AG09319 (cell line): ENCODE measurements at places on chromosomes 3 and 15.

- DNase-seq, result no peak
Measured at GRCh38 chr3:151203051-151203420, at the start of gene GPR171. Gene GPR171, minus strand, starts transcription at chr3:151203216. Its CDS starts 3,830 bp downstream, at chr3:151199386.

- no peak for DNase-seq
Measured at GRCh38 chr3:18505056-18505455, 79.9 kb upstream of the SATB1 start.

DNA sequence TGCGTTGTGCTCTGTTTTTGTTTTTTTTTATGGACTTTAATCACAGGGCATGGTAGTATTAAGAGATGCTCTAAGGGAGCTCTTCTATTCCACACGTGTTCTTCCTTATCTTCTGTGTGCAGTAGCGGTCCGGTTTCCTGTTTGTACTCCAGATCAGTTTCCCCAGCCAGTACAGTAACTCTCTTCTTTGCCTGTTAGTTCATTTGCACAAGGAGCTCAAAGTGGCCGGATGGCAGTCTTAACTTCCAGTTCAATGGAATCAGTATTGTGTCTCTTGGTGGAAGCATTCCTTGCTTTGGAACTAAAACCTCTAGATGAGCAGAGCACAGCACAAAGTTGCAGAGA lies 122.0 kb downstream of the KLF13 start:
- no peak for DNase-seq

GRCh38 chr3:126979046-126979628 lies 3.8 kb upstream of the PLXNA1 start:
- no peak for DNase-seq

GRCh38 chr15:67300266-67301025 lies 45.9 kb downstream of the IQCH start:
- no peak for DNase-seq

GRCh38 chr3:148873270-148873927 lies 8.3 kb downstream of the CPA3 start:
- DNase-seq, result no peak

- no peak for DNase-seq
Measured at GRCh38 chr3:89049119-89049518, 58.3 kb upstream of the EPHA3 start.

DNA sequence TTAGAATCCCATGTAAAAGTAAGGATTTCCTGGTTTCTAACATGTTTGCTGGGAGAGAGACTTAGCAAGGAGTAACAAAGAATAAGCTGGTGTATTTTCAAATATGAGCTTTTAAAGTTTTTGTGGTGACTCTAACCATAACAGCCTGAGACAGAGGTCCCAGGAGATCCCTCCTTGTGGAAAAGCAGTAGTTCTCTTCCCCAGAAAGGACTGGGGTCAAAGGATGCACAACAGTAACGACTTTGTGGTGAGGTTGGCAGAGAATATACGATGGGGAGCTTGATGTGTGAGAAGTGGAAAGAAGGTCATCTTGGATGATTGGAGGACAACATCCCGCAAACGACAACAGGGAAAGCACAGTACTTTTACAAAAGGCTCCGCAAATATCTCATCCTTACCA lies 38.2 kb downstream of the ABHD5 start:
- no peak for DNase-seq

DNA sequence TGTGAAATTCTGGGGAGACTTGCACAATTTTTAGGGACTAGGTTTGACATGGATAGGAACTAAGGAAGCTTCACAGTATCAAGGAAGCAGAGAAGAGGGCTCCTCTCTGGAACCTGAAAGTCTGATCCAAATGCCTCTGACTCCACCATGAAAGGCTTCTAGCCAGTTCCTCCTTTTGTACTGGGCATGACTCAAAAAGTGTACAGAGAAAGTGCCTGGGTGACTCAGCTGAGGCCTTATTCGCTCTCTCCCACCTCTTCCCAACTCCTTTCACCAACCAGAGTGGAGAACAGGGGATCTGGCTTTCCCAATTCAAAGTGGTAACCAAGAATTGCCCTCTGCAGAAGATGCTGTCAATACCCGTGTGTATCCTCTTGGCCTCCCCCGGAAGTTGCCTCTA lies 342.9 kb upstream of the PROK2 start:
- no peak for DNase-seq

GRCh38 chr3:99579965-99580364 lies 58.4 kb upstream of the COL8A1 start:
- DNase-seq, result no peak

- DNase-seq, result no peak
Measured at GRCh38 chr3:169701457-169701856, 37.9 kb upstream of the MECOM start.

DNA sequence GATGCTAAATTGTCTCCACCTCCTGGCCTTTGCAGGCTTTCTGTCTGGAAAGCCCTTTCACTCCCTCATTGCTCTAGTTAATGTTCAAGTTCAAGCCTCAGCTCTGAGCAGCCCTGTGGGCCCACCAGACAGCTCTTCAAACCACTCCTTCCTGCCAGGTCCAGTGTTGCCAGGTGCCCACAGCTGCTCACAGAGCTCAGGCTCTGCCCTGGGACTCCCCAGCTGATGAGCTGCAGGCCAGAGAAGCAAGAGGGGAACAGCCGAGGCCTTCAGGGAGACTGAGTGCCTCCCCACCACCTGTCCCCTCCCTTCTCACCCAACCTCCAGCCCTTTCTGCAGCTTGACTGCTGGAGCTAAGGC lies 1.3 kb upstream of the ZBTB47 start:
- DNase-seq, result no peak

GRCh38 chr3:8886546-8886945 lies 76.7 kb downstream of the RAD18 start:
- DNase-seq, result no peak

DNA sequence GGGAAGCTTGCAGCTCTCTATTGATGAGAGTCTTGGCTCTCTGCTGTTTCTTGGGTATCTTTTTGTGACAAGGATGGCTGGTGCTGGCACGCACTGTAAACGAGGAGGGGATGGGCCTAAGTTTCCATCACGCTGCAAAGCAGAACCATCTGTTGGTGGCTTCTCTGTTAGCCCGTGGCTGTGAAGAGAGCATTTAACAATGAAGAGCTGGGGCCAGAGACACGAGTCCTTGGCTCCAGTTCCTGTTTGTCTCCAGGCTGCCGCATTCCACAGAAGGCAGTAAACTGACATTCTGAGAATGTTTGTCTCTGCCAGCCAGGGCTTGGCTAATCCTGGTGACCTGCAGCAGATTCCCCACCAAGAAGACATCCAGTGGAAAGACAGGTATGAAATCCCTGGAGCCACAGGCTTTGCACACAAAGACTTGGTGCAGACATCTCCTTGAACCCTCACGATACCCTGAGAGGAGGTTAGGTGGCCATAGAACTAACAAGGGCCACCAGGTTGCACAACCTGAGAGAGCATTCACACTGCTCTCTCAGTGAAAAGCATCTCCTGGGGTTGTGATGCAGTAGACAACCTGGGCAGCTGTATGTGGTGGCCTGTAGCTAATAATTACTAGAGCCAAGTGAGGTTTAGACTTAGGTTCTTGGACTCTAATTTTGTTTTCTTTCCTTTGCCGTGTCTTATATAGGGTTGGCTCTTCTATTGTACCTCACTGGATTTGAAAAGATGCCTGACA lies 130.9 kb downstream of the ASB7 start:
- DNase-seq, result peak; percentile 67

DNA sequence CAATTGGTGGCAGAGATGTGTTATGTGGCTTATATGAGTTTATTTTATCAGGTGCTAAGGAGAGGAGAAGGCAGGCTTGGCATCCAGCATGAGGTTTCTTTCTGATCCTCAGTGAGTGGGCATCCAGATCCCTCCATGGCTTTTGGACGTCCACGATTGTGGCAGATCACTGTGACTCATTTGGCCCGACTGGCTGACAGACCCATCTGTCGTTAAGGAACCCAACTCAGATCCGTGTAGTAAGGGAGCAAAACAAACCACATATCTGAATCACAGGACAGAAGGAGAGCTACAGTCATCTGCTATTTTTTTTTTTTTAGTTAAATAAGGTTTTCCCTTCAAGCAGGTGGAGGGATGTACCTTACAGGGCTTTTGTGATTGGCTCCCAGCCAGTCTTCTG lies 197.0 kb upstream of the KCNH8 start:
- DNase-seq, result no peak

GRCh38 chr3:19811689-19812088 lies 122.3 kb downstream of the EFHB start:
- no peak for DNase-seq

- DNase-seq, result no peak
Measured at GRCh38 chr15:58472221-58472620, 40.4 kb downstream of the LIPC start.

GRCh38 chr3:23776352-23776891 lies 29.3 kb upstream of the UBE2E1 start:
- peak; percentile 52 for DNase-seq

- no peak for DNase-seq
Measured at GRCh38 chr3:15657016-15657415, 55.5 kb downstream of the BTD start.
